Glomerular endothelial cell (primary cell): ENCODE measurements at places on chromosomes 7 and 10. TPM values are rescaled to one million over a fixed set of nuclear protein-coding genes. Genes with fewer than 3 reads are reported as not detected.

DEPP1 gene
- total RNA-seq, result 156 and 628 TPM in 2 replicates

WAC gene
- 57.2 and 86.3 TPM in 2 replicates for total RNA-seq

ZNF33B gene
- 8.1 and 24.5 TPM in 2 replicates for total RNA-seq

PLAU gene
- 137 and 470 TPM in 2 replicates for total RNA-seq

EN2 gene
- not detected in 2 replicates for total RNA-seq

FAM24B gene
- 3.8 and 4.7 TPM in 2 replicates for total RNA-seq

ARHGEF35 gene
- total RNA-seq, result 0.73 TPM in 1 of 2 replicates, not detected in the other

ARHGAP22 gene
- total RNA-seq, result 64.5 and 65.8 TPM in 2 replicates

SHH gene
- 0.06 and 1.0 TPM in 2 replicates for total RNA-seq

RGR gene
- total RNA-seq, result not detected in 2 replicates

THSD7A gene
- total RNA-seq, result 15.5 and 31.6 TPM in 2 replicates

IGFBP1 gene
- total RNA-seq, result not detected in 2 replicates

PTN gene
- 1.9 and 2.3 TPM in 2 replicates for total RNA-seq

PTPRZ1 gene
- total RNA-seq, result not detected in 2 replicates

FBXL15 gene
- 9.6 and 11.5 TPM in 2 replicates for total RNA-seq
